ENCODE measurements at places on chromosomes 5 and 9.

DNA sequence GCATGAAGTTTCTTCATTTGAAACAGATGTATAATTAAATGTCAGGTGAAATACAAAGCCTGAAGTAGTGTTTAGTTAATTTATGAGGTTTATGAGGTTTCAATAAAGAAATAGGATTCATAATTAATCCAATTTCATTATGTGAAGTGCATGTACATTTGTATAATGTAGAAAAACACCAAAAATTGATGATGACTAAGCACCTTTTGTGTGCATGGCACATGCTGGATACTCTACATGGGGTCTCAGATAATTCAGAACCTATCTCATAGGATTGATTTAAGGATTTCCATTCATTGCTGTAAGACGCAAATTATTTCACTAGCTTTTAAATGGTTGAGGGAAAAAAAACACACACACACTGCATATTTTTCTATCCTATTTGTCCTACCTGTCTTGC, 143.9 kb downstream of the ESM1 start:
- no peak for DNase-seq

DNA sequence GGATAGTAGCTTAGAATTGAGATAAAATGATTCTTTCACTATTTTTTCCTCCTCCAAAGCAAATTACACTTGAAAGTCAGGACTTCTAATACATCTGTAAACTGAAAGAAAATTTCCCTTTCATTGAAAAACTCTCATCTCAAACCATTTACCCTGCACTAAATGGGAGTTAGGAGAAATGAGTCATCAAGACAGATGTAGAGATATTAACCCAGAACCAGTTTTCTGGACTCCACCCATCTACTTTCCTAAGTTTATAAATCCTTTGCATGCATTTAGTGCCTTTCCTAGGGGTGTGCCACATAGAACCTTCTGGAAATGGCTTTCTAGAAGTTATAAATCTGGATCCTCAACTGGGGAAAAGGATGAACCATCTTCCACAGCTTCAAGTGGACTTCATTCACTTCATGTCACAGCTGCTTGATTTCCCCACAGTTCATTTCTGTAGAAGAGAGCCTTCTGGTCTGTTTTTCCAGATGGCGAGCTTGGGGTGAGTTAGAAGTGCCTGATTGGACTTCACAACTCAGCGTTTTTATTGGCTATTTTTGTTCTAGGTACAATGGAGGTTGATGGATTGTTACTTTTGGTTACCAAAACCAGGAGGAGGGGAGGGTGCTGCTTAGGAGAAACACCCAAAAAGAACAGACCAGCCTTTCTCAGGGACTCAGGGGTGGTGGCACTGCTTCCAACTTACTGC, 72.5 kb upstream of the GPR151 start:
- no peak for DNase-seq

- DNase-seq = no peak
These were observed 32.4 kb downstream of the TLE1 start for GRCh38 chr9:81656871-81657337.

GRCh38 chr5:2399804-2400203, 351.7 kb downstream of the IRX2 start:
- no peak for DNase-seq

DNA sequence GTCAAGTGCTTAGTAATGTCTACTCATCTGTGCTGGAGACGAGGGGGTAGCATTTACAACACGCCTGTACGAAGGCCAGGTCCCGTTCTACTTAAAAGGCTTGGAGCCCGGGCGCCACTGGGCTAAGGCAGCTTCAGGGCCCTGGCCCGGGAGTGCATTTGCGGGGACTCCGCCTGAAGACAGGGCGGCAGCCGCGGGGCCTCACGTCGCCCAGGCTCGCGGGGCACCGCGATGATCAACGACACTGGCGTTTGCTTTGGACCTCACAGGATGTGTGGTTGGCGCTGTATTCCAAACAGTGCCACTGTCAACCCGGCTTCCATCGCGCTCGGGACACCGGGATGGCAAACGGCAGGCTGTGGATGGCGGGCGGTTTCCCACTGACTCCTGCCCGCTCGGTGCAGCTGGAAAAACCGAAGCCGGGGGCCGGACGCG, 1.1 kb upstream of the TENT4A start:
- no peak for DNase-seq

DNA sequence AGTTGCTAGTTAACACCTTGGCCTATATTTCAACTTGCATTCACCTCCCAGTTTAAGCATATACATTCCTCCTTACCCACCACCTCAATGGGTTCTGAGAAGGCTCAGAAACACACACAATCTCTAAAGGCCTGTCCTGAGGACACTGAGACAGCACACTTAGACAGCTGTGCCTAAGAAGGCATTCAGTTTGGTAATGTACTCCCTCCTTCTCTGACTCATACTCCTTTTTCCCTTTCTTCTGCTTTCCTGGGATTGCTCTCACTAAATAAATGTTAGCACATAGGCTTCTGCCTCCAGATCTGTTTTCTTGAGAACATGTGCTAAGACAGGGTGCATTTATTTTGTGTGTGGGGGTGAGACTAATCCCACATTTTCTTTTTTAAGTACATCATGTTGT, 456.8 kb upstream of the CDH6 start:
- DNase-seq = no peak

- no peak for DNase-seq
These were observed 395.3 kb downstream of the OSTF1 start for GRCh38 chr9:75483636-75484035.

GRCh38 chr9:106972082-106972481, 109.1 kb downstream of the ZNF462 start:
- no peak for DNase-seq

GRCh38 chr5:138954257-138955012, 79.3 kb upstream of the LRRTM2 start:
- DNase-seq = no peak

DNA sequence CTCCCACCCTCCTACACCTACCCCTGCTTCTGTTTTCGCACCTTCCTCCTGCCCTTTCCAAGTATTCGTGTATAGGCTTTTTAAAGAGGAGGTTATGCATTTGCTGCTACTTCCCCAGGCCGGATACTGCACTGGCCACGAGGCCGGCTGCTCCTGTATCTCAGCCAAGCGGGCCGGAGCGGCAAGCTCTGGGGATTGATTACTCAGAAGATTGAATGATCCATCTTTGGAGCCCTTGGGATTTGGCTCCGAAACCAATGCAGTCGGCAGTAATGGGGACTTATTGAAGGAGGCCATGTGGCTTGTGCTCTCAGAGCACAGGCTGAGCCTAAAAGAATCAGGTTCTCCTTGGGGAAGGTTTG, 405.3 kb downstream of the TLE4 start:
- DNase-seq = no peak

GRCh38 chr5:7146886-7147285, 249.1 kb upstream of the ADCY2 start:
- no peak for DNase-seq

DNA sequence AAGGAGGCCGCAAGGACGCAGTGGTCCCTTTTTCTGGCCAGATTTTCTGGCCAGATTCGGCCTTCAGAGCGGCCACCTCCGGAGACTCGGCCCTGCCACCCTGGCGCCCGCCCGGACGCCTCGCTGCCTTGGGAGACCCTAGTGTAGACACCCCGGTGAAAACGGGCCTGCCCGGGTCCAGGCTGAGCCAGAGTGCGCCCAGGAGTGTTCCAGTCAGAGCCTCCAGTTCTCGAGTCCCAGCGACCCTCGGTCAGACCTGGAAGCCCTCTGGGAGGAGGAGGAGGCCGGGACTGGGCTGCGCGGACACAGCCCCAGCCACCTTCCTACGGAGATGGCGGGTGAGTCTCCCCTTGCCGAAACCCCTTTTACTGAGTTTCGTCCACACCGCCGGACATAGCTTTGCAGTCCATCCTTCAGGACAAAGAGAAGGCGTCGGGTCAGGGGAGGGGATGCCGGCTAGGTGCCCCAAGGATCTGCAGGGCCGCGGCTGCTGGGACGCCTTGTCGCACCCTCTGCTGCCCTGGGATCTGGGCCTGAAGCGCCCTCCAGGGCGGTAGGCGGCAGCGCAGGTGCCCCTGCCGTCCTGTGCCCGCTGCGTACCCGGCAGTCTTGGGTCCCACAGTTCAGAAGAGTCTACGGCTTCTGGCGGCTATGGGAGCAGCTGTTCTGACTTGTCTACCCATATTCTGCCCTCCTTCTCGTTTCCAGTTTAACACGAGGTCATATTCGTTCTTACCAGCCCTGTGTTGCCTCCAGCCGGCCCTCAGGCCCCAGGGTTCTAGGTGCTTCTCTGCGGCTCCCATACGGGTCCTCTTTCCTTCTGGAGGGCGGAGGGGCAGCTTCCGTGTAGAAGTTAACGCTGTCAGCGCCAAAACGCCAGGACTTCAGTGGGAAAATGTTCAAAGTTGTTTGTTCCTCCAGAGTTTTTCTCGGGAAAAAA, 1771.7 kb upstream of the CDH9 start:
- DNase-seq = no peak

- DNase-seq = no peak
These were observed 1.7 kb downstream of the INPP5E start for GRCh38 chr9:136437839-136438547.

DNA sequence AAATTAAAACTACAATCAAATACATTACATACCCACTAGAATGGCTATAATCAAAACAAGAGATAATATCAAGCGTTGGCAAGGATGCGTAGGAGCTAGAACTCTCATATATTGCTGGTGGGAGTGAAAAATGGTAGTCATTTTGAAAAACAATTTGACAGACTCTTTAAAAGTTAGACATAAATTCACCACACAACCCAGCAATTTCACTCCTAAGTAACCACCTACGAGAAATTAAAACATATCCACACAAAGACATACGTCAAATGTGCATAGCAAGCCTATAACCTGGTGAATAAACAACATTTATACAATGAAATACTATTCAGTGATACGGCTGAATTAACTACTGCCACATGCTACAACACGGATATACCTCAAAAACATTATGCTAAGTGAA, 44.7 kb downstream of the GKAP1 start:
- DNase-seq = no peak

GRCh38 chr9:136853596-136854112, 1.5 kb downstream of the MAMDC4 start:
- no peak for DNase-seq

DNA sequence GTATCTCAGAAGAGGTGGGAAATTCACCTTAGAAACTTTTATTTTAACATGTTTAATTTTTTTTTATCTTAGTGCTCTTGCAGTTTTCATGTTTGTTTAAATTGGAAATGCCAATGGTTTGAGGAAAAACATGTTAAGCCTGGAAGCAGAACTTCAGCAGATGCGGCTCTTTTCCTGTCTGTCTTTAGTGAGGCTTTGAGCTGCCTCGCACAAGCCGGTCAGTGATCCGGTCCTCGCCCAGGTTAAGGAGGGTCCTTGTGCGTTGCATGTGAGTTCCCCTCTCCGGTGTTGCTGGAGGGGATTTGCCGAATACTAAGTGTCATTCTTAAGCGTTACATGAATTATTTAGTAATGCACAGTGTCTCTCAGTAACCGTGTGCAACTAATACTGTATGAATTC, 9.4 kb upstream of the PLEKHG4B start:
- DNase-seq = no peak

- no peak for DNase-seq
These were observed 41.9 kb downstream of the STK10 start for GRCh38 chr5:172145870-172146747.

DNA sequence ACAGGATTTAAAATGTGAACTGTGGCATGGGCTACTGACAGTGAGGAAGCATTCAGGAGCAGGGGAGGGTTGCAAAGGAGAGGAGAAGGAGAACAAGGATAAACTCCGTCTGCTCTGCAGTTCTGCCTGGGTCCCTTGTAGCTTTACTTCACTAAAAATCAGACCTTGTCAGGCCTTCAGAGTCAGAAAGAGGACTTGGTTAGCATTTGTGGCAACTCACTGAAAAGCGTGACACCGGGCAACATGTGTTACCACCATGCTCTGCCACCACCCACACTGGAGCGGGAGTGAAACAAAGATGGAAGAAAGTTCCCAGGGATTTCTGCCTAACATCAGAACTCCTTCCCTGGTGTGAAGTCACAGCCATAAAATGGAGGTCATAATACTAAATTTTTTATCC, 19.3 kb downstream of the FYB1 start:
- DNase-seq = no peak

DNA sequence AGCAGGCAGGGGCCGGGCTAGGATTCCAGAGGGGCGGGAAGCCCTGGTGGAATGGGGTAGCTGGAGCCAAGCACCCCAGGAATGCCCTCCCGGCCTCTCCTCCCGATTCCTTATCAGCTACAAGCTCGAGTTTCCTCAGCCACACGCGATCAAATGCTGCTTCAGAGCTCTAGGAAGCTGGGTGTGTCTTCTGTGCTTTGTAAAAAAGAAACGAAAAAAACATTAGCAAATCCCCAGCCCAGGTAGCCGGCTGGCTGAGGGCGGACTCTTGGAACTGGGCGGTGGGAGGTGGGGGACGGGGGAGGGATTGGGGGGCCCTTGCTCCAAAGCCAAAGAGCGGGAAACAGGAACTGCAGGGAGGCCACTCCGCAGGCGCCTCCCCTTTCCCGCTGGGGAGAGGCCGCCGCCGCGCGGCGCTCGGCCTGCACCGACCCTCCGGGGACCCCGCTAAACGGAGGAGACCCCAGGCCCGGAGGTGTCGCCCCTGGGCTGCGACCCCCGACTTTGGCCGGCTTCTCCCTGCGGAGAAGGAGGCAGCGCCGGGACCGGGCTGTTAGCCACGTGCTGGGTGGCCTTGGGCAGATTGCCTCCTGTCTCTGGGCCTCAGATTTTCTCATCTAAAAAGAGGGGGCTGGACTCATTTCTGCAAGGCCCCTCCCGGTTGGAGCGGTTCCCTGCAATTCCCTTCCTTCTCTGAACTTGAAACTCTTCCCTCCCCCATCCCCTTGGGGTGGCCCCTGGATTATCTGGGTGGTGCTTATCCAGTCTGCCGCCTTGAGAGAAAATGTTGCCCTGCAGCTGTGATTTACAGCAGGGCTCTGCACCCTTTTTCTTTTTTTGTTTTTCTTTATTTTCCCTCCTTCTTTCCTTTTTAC, 40.9 kb upstream of the FABP6 start:
- no peak for DNase-seq

- no peak for DNase-seq
These were observed 7.0 kb upstream of the AK1 start for GRCh38 chr9:127884427-127884911.

DNA sequence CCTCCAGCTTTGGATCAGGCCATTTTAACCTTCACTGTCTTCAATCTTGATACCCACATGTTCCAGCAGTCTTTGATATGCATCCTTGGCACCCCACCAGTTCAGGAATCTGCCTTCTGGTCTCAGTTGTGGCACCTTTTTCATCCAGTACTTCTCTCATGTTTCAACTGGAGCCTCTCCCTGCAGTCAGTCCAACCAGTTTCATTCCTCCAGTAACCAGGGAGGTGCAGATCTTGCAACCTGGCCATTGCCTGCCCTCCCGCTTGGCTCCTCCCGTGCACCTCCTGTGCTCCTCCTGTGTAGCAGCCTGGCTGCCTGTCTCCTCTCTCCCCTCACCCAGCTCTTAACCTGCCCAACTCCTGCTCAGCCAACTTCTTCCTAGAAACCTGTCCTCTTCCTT, 20.2 kb downstream of the FUBP3 start:
- DNase-seq = no peak

DNA sequence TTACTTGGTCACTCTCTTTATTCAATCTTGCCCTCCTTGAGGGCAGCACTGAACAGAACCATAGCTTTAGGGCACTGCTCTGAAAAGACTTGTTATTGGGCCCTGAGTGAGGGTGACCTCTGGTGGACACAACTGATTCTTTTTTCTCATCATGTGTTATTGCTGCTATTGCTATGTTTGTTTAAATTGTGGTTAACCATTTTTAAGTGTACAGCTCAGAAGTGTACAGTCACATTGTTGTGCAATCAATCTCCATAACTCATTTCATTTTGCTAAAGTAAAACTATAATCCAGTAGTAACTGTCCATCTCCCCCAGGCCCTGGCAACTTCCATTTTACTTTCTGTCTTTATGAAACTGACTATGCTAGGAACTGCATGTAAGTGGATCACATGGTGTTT, 351.1 kb upstream of the RIOK2 start:
- DNase-seq = no peak

Measured in activated CD8-positive, alpha-beta memory T cell treated with anti-CD3 and anti-CD28 coated beads for 1 hour (primary cell).